ENCODE measurements at places on chromosomes 2 and 18.
A peak's percentile ranks its signal among the peaks of the same experiment; 100 is the strongest.

GRCh38 chr2:194815475-194815874 lies 841.6 kb upstream of the SLC39A10 start:
- DNase-seq: no peak

GRCh38 chr18:69906765-69907164 lies 40.9 kb downstream of the CD226 start:
- DNase-seq: no peak

DNA sequence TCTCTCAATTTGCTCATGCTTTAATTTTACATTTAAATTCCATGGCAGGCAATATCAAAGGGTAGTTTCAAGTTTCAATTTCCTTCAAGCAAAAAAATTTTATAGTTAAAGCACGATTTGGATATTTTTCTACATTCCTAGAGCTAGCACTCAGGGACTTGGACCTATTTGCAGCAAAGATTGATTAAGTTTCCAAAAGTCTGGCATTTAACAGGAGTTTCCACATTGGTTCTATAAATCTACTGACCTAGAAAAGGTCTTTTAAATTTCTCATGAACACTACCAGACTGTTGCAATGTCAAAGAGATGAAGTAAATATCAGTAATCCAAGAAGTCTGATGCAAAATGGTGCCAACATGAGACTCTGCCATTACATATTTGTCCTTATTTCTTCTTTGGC lies 253.7 kb upstream of the LINC00305 start:
- DNase-seq: no peak

DNA sequence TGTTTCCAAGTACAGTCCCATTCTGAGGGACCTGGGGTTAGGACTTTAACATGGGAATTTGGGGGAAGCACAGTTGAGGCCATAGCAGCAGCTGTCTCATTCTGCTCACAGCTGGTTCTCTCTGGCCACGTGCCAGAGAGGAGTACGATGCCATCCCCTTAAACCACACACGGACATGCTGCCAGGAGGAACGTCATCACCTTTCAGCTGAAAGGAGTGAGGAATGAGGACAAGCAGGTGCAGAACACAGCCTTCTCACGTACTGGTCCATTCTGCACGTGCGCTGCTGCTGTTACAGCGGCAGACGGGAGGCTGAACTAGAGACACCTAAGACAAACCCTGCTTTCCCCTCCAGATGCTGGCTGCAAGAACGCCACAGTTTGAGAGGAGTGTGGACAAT lies 33.5 kb downstream of the ODC1 start:
- DNase-seq: no peak

- no peak for DNase-seq
Measured at GRCh38 chr2:62178741-62179271, 17.1 kb upstream of the B3GNT2 start.

- DNase-seq: no peak
Measured at GRCh38 chr2:177143444-177143843, 69.2 kb upstream of the HNRNPA3 start.

- no peak for DNase-seq
Measured at GRCh38 chr2:41701231-41701630, 346.6 kb upstream of the PKDCC start.

DNA sequence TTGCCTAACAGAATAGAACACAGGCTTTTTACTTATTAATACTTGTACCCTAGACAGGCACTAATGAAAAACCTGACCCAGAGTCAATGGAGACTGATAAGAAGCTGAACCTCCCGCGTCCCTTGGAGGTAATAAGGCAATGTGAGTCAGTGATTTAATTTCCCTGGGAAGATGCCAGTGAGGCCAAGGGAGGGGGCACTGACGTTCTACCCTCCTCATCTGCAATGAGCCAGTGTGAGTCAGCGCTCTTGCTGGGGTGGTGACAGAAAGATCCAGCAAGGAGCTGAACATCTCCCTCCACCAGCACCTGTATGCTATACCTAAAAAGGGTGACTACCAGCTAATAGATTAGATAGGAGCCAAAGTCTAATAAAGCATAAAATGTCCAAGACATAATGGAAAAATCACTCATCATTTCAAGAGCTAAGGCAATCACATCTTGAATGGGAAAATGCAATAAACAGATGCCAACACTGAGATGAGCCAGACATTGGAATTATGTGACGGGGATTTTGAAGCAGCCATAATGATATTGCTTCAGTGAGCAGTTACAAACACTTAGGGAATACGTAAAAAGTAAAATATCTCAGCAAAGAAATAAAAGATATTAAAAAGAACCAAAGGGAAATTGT lies 116.9 kb downstream of the TPGS2 start:
- DNase-seq: no peak

GRCh38 chr2:134460583-134460998 lies 206.7 kb downstream of the MGAT5 start:
- peak; percentile 48 for DNase-seq

- DNase-seq: no peak
Measured at GRCh38 chr2:48218169-48218568, 311.8 kb upstream of the STON1 start.

DNA sequence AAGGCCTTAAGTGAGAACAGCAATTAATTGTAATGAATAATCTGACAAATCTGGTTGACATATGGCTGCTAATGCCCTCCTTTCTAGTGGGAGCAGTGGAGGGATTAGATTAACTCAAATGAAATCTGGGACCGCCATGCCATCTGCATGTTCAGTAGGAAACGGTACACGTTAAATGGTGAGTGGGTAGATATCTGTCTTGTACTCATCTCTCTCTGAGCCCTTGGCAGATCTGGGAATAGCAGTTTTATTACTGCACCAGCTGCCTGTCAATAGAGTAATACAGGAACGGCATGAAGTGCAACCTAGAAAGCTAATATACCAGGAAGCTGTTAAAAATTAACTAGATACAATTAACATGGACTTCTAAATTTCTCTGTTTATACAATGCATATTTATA lies 258.8 kb downstream of the GPD2 start:
- no peak for DNase-seq
